Dorsolateral prefrontal cortex (tissue), 122 donors: ENCODE measurements at places on chromosomes 12 and 14. TPM values are rescaled to one million over a fixed set of nuclear protein-coding genes. Genes with fewer than 3 reads are reported as not detected.

SRGAP1 gene
- 16.3 TPM for total RNA-seq

IRF9 gene
- total RNA-seq = 87.6 TPM

TMEM132C gene
- total RNA-seq = 11.3 TPM

RHOJ gene
- total RNA-seq = 12.3 TPM

ACOT6 gene
- not detected for total RNA-seq

DRAM1 gene
- 3.8 TPM for total RNA-seq

CARMIL3 gene
- 9.7 TPM for total RNA-seq

- no peak for DNase-seq
Measured at GRCh38 chr14:32896979-32897697, 41.5 kb upstream of the NPAS3 start.

DNA sequence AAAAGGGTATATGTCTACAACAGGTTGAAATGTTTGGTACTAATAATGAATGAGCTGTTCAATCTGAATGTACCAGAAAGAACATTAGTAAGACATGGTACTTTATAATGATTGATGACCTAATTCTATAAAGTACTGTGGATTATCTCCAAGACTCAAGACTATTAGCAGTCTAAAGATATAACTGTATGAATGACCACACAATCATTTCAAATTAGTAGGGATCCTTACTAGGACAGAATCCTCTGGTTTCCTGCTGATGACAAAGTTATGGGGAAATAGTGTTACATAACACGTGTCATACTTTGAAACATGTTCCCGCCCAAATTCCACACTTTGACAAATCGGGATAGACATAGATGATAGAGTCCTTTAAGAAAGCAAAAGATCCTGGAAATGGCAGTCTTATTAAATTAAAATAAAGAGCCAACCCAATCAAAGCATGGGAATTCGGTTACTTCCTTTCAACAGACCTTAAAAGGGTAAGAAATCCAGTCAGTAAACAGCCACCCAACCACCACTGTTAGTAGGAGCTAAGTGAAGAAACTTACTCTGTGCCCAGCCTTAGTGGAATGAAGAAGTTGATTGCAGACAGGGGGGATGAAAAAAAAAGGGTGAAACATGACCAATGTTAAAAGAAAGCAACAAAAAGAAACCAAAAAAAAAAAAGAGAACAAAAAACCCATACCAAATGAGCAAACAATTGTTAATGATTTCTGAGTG, 2.8 kb downstream of the VPS29 start:
- no peak for DNase-seq

DNA sequence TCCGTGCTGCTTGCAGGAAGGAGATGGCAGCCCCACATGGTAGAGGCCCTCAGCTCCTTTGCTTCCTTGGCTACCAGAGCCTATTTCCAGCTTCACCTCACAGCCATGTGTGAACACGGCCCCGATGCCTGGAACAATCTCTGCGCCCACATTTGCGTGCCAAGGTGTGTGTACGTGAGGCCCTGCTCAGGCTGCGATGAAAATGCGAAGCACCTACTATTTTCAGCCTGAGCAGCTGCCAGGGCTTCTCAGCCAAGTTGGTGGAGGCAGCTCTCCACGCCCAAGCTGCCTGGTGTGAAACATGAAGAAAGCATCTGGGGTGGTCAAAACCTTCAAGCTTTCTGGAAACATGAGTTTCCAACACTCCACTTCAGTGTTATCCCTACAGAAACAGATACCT, 177.8 kb upstream of the EGLN3 start:
- peak; percentile 55 for DNase-seq

DNA sequence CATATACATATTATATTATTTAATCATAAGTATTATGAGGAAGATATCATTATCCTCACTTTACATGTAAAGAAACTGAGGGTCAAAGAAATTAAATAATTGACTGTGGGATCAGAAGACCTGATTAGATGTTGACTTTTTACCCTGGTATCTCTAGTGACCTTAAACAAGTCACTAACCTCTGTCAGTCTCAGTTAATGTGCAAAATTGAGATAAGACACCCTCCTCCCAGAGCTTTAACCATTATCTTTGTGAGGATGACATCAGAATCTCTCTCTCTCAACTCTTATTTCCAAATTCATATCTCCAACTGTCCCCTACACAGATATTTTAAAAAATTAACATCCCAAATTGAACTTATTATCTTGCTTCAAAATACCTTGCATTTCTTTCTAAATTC, 177.8 kb downstream of the KLHL28 start:
- DNase-seq = no peak

DNA sequence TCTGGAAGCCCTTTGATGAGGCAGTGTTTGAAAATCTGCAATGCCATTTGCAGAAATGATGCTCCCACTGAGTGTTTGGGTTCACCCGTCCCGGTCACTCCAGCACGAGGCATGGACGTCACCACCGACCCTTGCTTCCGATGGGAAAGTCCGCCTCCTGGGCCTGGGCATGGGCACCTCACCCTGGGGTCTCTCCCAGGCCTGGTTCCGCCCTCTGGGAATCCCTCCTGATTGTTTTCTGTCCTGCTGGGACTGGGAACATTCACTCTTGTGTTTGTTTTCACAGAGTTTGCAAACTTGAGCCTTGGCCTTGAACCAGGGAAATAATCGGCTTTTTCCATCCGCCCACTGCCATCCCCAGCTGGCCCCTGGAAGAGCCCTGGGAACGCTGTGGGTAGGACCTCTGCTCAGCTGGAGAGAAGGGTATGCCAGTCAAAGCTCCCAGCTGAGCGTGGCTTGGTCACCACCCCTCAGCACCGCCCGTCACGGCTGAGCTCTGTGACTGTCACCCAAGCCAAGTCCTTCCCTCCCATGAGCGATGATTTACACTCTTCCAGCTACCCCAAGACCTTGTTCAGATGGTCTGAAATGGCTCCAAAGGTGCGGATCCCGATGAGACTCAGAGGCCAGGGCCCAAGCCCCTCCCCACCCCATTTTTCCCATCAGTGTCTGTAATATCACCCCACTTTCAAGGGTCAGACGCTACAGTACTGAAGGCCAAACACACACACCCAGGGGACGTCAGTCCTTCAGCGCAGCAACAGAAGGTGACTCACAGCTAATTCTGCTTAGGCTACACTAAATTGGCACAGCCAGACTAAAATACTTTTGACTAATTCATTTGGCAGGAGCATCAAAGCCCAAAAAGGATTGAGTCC, 34.1 kb upstream of the FZD10 start:
- no peak for DNase-seq

DNA sequence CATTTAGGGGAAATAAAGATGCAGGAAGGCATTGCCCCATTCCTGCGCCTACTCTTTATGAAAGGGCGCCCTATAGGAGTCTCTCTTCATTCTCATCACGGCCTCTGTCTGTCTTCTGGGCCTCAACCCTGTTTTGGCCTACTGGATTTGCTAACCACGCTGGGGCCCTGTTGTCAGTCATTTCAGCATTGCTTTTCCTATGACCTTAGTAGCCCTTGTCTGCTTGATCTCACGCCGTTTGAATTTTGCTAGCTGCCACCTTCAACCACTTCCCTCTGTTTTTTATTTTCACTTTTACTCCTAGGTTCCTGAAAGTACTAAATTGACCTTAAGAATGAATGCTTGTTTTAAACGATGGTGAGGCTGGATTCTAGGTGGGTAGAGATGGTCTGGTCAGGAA, 139.0 kb downstream of the SYNE2 start:
- no peak for DNase-seq

DNA sequence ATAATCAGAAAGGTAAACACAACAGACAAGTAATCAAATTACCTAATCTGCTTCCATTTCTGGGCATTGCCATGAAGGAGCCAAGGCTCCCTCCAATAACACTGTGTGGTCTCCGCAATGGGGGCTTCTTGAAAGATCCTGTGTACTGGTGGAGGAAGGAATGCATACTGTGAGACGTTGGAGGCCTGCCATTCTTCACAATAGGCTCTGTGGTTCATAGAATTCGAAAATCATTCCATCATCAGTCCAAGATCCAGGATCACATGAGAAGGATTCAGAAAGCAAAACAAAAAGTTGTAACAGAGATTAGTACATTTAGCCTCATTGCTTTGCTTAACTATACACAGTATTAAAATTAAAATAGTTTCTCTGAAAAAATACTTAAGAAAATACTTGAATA, 76.3 kb downstream of the CDK17 start:
- DNase-seq = no peak

GRCh38 chr14:95831468-95831867, 45.2 kb upstream of the TUNAR start:
- no peak for DNase-seq

GRCh38 chr12:124772289-124773170, 91.1 kb downstream of the SCARB1 start:
- no peak for DNase-seq

DNA sequence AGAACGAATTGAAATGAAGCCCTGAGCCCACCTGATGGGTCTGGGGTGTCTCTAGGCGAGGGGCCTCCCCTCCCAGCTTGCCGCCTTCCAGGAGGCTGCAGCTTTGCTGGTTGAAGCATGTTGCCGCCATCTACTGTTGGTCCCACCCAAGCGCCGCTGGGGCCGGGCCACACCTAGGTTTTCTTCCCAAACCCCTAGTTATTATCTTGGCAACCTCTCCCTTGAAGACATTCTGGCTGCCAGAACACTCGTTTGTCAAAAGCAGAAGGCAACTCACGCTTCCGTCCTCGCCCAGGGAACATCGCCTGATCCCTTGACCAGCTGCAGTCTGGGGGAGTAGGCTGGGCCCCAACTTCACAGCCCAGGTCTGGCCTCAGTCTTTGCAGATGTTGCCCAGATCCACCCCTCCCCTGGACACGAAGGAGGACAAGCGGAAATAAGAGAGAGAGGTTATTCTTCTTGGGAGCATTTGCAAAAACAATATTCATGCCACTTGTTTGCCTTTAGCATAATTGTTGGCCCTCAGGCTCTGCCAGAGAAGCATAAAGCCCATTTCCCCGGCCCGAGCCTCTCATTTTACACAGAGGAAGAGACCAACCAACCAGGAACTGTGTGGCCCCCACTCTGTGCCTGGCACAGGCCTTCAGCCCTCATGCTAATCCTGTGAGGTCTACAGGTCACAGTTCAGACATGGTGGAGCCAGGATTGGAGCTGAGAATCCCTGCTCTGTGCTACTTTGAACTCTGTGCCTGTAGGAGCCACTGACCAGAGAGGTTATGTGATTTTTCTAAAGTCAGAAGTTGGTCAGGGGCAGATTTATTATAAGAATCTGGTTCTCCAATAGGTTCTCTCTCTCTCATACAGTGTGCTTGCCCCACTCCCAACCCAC, 6.8 kb downstream of the EMP1 start:
- DNase-seq = no peak

DNA sequence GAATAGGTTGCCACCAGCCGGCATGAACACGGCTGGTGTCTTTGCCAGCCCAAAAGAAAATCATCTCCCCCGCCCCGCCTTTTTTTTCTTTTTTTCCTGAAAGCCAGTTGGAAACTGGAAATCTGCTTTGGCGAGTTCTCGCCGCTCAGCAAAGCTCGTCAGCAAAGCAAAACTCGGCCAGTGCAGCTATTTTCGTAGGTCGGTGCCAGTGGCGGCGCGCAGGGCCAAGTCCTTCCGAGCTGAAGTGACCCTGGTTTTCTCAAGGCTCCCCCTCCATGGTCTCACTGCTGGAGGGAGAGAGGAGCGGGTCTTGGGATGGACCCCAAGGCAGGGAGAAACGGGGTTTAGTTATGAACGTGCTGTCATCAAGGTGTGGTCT, 248.4 kb upstream of the RTL1 start:
- no peak for DNase-seq

DNA sequence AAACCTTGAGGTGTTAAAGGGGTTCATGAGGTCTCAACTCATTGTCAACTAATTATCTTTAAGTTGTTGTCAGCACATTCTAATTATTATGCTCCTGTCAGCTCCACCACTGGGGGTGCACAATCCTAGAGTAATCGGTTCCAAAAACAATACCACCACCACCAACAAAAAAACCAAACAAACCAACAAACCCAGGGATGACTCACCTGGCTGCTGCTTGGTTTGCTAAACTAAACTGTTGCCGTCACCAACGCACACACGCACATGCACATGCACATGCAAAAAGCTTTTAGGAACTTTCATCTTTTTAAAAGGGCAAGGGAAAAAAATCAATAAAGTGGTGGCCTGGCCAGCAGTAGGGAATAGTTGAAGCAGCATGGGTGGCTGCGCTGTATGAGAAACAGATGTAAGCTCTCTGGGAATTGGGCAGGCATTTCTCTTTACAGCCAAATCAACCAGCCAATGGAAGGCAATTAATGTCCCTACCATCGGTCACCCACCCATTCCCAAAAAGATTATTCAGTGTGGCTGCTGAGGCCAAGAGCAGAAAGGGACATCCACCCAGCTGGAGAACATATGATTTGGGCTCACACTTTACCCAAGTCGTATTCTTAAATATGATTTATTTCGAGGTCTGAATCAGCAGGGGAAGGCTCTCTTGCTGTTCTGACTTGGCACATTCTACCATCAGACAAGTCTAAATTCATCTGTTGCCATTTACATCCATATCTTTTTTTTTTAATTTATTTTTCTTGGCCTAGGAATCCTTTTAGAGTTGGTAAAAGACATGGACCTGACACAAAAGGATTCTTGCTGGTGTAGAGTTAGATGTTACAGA, 20.0 kb downstream of the TMEM30B start:
- no peak for DNase-seq

DNA sequence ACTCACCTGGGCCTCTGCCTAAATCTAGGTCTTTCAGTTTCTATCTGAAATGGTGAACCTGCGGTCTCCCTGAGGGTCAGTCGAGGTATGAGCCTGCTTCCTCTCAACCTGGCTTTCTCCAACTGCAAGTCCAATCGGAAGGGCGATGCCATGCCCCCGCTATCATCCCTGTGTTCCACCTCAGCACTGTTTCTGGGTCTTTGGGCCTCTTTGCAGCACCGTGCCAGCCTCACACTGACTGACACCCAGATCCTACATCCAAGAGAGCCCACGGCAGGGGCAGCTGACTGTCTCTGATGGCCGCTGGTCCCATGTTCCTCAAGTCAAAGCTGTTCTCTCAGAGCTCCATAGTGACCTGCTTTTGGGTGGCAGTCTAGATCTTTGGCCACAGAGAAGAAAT, 120.7 kb downstream of the PAPOLA start:
- no peak for DNase-seq

DNA sequence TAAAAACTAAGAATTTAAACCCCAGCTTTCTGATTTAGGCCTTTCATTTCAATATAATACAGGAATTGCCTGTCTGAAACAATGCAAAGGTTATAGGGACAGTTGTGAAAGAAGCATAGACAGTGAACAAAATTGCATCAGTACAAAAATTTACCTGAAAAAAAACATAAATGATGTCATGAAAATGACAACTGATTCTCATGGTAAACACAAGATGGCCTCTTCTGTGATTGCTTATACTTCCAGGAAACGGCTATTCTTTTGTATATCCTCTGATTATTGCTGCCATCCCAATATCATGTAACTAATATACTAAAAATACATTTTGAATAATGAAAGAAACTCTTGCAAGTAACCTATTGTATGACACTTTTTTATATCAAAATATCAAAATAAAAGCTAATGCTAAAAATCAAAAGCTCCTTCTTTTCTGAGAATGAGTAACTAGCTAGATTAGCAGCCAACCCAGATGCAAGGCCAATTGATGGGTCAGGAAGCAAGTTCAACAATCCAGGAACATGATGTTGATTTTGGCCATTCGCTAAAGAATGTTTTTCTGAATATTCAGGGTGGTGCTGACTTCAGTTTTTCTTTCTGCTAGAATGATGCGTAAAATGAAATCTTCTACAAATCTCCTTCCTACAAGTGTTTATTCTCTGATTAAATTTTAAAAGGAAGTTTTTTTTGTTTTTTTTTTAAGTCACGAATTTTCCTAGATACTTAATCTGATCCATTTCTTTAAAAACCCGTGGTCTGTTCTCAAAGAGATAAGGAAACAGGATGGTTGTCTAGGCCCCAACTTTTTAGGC, 83.6 kb downstream of the ALX1 start:
- no peak for DNase-seq
